ENCODE measurements at places on chromosomes 5 and 9.

DNA sequence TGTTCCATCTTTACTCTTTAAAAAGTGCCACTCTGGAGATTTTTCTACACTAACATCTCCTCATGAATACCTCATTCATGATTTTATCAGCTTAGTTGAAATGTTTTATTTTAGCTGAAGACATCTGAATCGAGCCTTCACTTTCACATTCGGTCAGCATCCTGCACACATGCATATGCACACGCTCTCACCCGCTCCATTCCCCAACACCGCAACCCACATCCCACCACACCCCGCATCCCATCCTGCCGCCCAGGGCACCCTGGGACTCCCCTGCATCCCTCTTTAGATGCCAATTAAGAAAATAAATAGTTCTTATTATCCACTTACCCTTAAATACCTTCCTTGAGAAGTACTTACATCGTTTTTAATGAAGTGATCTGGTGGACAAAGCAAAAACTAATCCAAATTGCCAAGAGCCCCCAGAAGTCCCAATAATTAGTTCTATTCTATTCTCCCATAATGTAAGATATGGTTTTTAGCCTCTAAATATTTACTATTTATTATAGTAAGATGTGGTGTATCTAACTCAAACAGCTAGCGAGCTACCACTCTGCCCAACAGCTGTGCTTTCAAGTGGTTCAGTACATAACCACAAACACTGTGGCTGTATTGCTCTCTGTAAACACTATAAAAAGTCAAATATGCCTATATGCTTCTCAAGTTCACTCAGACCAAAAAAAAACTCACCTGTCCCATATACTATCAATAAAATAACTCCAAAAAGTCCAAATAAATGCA is 38.2 kb downstream of the GZMK start:
- DNase-seq, result no peak

DNA sequence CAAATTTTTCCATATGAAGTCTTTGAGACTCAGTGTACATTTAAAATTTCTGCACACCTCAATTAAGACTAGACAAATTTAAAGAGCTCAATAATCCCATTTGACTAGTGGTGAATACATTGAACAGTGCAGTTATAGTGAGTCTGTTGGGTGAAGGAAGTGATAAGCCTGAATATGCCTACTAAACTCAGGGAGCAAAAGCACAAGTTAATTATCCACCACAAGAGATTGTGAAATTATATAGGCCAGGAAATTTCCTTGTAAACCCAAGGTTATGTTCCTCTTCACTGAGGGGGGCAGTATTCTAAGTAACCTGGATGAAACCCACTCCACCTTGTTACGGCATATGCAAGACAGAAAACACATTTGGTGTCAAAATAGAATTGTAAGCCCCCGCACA is 612.9 kb upstream of the DAB2 start:
- DNase-seq, result no peak

- DNase-seq, result no peak
These were observed 22.6 kb downstream of the DUSP1 start for GRCh38 chr5:172748341-172748843.

- no peak for DNase-seq
These were observed 67.7 kb downstream of the PRDM6 start for GRCh38 chr5:123156577-123157296.

GRCh38 chr9:92558612-92559374 is 23.0 kb upstream of the ECM2 start:
- DNase-seq, result no peak
